Esophagus squamous epithelium (tissue), 5 donors: ENCODE measurements at places on chromosomes 3 and 15.

- DNase-seq: no peak
Observed at GRCh38 chr15:61556037-61556648, 327.0 kb upstream of the RORA start.

GRCh38 chr15:66629817-66630576 is 64.2 kb upstream of the LCTL start:
- DNase-seq: no peak

- DNase-seq: no peak
Observed at GRCh38 chr3:14138878-14139655, 14.2 kb downstream of the TMEM43 start.

DNA sequence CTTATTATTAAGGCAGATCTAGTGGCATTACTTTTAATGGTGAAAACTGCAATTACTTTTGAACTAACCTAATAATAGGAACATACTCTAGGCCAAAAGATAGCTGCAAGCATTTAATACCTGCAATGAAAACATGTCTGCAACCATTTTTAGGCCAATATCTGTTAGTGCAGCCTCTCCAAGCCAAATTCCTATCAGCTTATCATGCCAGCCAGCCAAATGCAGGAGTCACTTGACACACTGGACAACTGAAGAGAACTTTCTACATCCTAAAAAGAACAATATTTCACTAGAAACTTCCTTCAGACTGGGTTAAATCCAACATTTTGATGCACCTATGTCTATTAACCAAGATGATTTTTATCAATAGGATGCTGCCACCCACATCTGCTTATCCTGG is 33.8 kb downstream of the CCDC54 start:
- DNase-seq: no peak

- DNase-seq: no peak
Observed at GRCh38 chr3:143433787-143434378, 314.3 kb downstream of the CHST2 start.

DNA sequence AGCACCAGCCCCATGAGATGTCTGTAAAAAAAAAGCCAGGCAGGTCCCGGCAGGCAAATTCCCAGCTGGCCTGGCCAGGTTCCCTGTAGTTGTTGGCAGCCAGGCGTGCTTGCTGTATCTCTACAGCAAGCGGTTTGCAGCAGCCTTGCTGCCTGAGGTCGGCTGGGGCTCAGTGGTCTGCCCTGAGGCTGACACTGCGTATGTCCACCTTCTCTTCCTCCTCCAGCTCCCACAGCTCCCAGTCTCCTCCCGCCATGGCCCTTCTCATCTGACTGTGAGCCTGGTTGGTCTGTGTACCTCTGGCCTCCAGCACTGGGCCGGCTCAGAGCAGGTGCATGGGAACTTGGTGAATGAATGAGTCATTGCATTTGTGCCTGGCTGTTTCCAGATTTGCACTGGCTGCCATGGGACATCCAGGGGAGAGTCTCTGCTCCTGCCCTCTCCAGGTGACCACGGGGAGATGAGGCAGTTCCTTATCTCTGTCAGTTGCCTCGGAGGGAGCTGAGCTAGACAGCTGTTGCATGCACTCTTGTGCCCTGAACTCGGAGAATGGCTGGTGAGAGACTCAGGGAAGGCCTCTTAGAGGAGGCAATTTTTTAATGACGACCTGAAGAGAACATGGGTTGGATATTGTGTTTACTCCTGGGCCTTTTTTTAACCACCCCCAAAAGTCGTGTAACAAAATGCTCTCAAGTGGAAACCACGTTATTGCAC is 43.0 kb downstream of the SPSB4 start:
- DNase-seq: no peak

GRCh38 chr3:13801361-13802204 is 78.3 kb downstream of the WNT7A start:
- DNase-seq: no peak

DNA sequence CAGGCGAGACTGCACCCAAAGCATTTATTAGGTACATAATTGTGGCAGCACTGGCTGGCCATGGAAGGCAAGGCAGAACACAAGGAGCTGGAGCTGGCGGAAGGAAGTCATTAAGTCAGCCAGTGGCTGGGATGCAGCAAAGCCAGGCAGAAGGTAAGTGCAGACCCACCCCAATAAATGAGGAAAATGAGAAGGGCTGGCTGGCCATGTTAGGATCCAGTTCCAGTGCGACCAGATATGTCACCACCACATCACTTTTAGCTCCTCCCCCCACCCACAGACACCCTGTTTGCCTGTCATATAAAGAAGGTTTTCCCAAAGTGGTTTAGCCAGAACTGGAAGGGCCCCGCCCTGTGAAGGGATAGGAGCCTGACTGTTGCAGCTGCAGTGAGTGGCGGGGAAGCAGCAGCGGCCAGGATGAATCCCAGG is at the start of gene FURIN:
Gene FURIN, plus strand, starts transcription at position 328 of the 429 bp plus-strand sequence. CDS start 7,153 bp downstream, outside the sequence.
- DNase-seq: no peak

DNA sequence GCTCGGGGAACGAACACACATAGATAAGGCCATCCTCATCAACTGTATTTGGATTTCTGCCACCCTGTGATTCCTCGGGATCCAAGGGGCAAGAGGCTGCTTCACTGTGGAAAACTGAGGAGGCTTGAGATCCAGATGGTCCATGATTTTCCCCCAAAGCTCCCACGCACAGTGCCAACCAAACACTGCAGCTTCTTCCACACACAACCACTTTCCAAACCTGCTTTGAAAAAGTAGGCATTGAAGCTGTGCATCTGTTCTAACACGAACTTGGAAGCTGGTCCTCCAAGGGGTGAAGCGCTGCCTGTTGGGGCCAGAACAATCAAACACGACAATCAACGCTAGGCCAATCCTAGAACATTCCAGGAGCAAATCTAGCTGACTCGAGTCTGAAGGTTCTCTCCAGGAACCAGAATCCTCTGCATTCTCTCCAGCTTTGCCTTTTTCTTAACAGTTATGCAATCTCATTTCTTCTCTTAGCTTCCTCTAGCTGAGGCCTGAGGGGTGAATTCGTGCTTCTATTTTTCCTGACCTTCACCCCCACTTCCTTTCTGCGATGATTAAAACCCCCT is 104.4 kb downstream of the LRRK1 start:
- DNase-seq: no peak

- no peak for DNase-seq
Observed at GRCh38 chr3:182633186-182633585, 160.1 kb upstream of the ATP11B start.

GRCh38 chr3:155370198-155370597 is 76.7 kb upstream of the STRIT1 start:
- DNase-seq: no peak

DNA sequence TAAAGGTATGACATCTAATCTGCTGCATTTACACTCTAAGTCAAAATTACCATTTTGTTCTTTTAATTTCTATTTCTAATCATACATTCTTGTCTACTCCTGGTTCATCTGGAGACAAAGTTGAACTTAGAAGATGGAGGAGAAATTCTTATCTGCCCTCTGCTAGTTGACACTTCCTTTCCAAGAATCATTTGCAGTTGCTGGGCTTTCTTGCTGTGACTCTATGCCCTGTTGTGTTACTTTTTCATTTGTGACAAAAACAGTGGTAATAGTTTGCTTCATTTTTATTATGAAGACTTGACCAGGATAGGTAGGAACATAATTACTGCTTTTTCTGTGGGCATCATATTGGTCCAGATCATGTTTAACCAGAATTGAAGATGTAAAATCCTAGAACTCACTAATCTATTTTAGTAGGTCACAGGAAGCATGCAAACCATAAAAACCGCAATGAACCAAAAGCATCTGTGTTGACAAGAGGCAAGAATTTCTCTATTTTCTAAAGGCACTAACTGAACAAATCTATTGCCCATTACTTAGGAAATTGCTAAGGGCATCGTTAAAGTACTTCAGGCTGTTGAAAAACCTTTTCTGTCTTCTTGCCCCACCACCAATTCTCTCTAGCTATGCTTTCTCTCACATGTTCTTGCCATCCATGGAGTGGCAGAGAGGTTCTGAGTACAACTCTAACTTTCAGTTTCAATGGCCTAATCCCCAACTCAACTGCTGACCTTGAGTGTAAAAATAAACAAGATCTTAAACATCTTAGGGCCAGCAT is 4.2 kb upstream of the CCR2 start:
- no peak for DNase-seq

DNA sequence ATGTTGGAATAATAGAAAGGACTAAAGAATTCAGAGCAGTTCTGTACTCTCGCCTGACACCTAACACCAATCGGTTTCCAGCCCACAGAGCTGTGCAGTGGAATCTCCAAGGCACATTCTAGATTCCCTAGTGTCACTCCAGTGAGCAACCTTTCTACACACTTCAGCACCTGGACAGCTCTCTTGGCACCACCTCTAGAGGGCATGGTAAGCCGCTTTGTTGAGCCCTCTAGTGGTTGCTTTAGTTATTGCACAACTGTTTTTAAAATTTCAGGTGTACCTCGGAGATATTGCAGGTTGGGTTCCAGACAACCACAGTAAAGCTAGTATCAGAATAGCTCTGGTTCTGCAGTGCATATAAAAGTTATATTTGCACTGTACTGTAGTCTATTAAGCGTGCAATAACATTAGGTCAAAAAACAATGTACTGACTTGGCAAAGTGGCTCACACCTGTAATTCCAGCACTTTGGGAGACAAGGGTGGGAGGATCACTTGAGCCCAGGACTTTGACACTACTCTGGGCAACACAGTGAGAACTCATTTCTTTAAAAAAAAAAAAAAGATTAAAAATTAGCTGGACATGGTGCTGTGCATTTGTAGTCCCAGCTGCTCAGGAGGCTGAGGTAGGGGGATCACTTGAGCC is 26.5 kb upstream of the ERC2 start:
- DNase-seq: no peak

DNA sequence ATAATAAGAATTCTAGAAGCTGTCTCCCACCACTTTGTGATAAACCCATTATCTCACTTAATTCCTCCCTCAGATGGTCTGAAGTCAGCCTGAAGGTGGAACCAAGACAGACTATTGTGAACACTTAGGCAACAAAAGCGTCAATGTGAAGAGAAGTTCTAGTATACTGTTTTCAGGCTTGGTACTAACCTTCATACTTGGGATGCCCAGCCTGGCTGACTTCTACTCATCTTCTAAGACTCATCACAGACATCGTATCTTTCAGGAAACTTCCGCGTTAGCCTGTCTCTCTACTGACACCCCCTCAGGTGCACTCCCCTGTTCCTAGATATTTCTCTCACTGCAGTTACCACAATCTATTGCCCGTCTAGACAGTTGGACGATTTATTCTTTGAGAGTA is 201.2 kb downstream of the SATB1 start:
- DNase-seq: no peak

DNA sequence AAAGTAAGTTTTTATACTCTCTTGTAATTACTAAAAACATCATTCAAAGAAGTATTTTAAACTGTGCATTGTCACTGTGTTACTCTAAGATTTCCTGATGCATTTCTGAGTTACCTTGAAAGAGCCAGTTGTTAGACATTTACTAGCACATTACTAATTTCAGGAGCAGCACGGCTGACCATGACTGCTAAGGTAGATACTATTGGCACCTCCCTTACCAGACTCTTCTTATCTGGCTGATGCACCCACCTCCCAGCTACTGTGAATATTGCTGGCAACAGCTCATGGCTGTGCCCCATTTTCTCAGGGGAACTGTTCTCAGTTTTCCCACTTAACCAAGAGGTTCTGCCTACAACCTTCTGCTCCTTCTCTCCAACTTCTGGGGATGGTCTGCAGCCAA is 29.4 kb downstream of the COL6A5 start:
- DNase-seq: no peak

GRCh38 chr3:184196536-184196935 is 10.5 kb downstream of the ABCF3 start:
- DNase-seq: no peak
